Ascending aorta (tissue), 2 donors: ENCODE measurements at places on chromosomes 7 and 10.

DNA sequence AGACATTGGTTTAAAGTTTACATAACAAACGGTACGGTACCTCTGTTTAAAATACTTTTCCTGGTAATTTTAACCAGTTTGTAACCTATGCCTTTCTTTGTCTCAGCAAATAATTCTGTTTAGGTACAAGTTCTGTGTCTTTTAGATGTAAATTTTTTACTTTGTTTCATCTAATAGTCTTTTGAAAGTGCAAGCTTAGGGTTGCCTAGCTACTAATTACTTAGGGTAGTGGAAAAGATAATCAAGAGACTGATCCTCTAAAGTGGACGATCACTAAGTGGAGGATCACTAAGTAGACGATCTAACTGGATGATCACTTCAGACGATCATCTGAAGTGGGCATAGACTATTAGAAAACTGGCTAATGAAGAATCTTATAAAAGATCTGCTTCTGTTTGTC, 16.1 kb upstream of the FKBP9 start:
- no peak for DNase-seq

DNA sequence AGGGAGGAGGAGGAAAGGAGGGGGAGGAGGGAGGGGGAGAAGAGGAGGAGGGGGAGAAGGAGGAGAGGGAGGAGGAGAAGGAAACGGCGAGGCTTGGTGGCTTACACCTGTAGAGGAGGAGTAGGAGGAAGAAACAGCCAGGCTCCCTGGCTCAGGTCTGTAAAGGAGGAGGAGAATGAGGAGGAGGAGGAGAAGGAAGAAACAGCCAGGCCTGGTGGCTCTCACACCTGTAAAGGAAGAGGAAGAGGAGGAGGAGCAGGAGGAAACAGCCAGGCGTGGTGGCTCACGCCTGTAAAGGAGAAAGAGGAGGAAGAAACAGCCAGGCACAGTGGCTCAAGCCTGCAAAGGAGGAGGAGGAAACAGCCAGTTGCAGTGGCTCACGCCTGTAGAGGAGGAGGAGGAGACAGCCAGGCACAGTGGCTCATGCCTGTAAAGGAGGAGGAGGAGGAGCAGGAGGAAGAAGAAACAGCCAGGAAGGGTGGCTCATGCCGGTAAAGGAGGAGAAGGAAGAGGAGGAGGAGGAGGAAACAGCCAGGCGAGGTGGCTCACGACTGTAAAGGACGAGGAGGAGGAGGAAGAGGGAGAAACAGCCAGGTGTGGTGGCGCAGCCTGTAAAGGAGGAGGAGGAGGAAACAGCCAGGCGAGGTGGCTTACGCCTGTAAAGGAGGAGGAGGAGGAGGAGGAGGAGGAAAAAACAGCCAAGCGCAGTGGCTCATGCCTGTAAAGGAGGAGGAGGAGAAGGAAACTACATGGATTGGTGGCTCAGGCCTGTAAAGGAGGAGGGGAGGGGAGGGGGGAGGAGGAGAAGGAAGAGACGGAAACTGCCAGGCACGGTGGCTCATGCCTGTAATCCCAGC, 14.9 kb upstream of the CRCP start:
- peak; percentile 88 for DNase-seq

GRCh38 chr7:155455776-155456737, 1.9 kb upstream of the EN2 start:
- no peak for DNase-seq

- no peak for DNase-seq
Measured at GRCh38 chr7:7146837-7147236, 35.5 kb upstream of the C1GALT1 start.

GRCh38 chr7:74069086-74069541, 14.5 kb upstream of the LIMK1 start:
- no peak for DNase-seq

DNA sequence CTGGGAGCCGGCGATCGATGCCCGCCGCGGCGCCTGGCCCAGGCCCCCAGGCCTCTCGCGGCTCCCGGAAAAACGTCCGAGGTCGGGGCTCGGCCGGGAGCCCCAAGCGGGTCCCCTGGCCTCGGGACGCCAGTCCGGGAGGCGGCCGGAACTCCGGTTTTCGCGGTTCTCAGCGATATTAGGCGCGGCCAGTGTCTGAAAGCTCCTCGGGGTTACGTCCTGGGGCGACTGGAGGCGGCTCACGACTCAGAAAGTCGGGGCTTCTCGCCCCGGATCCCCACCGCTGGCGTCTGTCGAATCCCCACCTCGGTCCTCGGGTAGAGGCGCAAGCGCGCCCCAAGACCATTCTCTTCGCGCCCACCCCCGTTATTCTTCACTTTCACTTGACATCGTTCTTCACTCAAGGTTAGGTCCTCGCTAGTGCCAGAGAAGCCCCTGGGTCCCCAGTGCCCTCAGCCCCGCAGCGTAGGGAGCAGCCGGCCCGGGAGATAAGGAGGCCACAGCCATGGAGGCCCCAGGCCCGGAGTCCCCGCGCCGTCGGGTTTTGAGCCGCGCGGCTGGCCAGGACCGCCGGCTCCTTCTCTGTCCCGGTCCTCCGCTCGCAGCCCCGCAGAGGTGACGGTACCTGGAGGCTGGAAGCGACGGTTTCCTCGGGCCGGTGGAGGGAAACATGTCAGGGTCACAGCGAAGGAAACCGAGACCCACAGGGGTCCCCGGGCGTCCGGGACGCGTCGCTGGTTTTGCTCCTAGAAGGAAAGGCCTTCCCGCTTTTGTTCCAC, 35.2 kb upstream of the EBLN1 start:
- DNase-seq, result no peak

GRCh38 chr10:88253-88652, 39.2 kb upstream of the TUBB8 start:
- no peak for DNase-seq

GRCh38 chr7:132650498-132650897, 74.2 kb upstream of the PLXNA4 start:
- no peak for DNase-seq

GRCh38 chr10:4677296-4678021, 148.5 kb upstream of the AKR1E2 start:
- DNase-seq, result no peak
